ENCODE measurements at places on chromosomes 1 and 21.

DNA sequence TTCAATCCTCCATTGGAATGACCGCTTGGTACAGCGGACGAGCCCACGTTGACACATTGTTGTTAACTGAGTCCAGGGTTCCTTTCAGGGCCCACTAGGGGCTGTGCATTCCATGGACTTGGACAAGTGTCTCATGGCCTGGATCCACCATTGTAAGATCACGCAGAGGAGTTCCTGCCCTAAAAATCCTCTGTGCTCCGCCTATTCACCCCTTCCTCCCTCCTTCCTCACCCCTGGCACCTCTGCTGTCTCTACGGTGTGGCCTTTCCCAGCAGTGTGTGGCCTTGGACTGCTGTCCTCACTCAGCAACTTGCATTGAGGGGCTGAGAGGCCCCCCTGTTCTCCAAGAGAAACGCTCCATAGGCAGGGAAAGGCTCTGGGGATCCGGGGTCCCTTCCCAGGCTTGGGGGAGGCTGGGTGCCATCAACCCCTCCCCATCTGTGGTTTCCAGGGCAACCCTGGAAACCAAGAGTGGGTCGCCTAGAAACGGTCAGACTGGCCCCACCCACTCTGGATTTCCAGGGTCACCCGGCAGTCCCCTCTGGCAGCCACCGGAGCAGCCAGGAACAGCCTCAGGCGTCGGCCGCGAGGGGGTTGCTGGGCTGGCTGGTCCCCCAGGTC, 50.9 kb downstream of the MEGF6 start:
- DNase-seq, result no peak

DNA sequence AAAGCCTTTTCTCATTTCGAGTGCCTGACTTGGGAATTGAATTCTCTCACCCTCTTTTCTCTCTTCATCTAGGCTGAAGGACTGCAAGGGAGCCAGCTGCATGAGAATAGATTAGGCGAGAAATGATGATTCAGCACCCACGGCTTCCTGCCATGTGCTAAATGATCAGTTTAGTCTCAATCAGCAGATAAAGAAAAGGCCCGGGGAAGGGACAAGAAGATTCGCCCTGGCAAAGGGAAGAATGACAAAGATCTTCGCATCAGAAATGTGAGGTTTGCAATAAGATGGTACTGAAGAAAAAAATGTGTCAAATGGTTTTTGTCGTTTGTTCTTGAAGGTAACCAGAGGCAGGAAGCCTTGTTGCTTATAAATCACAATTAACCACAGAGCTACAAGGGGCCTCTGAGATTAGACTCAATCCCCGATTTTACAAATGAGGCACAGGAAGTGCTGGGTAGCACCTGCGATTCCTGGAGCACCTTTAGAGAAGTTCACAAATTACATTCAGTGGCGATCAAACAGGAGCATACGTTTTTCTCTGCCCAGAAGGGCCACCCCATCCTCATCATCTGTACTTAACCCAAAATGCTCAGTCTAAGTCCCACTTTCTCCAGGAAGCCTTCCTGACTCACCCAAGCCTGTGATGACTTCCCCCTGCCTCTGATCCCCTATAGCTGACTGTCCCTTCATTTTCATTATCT, 183.4 kb downstream of the ZNF281 start:
- peak; percentile 50 for DNase-seq

- DNase-seq, result no peak
Measured at GRCh38 chr1:16396591-16396990, 29.5 kb downstream of the SZRD1 start.

DNA sequence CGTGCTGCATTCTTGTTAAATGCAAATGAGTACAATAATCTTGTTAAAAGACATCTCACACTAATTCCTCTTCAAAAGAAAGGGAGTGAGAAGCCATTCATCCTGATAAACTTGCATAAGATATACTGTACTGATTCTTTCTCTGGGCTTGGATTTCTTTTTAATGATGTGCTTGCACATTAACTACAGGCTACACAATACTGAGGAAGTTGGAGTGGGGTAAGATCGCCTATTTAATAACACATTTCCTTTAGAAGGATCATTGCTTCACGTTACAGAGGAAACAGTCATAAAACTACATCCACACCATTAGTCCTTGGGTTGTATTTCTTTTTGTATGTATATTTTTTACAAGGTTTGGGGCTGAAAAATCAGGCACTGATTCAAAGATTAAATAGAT, 36.6 kb downstream of the NRIP1 start:
- no peak for DNase-seq

DNA sequence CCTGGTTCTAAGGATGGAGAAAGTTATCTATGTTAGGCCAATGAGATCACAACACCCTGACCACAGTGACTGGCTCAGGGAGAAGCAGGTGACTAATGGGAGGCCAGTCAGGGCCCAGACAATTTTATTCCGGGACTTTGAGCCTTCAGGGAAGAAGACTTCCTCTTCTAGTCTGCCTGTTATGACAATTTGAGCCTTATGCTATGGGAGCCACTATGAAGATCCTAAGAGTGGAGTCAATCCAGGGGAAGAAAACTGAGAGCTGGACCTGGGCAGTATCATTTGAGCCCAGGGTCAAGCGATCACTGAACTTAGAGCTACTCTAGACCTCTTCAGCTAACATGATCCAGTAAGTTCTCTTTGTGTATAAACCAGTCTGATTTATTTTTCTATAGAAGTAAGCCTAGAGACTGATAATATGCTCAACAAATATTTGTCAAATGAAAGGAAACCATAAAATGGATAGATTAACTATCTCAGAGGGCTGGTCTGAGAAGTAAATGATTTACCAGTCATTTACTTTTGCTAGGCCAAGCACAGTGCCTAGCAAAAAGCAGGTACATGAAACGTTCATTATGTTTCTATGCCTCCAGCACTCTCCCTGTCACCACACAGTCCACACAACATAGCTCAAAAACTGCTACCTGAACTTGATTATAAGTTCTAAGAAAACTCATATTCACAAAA, 4.2 kb upstream of the C1orf141 start:
- no peak for DNase-seq

DNA sequence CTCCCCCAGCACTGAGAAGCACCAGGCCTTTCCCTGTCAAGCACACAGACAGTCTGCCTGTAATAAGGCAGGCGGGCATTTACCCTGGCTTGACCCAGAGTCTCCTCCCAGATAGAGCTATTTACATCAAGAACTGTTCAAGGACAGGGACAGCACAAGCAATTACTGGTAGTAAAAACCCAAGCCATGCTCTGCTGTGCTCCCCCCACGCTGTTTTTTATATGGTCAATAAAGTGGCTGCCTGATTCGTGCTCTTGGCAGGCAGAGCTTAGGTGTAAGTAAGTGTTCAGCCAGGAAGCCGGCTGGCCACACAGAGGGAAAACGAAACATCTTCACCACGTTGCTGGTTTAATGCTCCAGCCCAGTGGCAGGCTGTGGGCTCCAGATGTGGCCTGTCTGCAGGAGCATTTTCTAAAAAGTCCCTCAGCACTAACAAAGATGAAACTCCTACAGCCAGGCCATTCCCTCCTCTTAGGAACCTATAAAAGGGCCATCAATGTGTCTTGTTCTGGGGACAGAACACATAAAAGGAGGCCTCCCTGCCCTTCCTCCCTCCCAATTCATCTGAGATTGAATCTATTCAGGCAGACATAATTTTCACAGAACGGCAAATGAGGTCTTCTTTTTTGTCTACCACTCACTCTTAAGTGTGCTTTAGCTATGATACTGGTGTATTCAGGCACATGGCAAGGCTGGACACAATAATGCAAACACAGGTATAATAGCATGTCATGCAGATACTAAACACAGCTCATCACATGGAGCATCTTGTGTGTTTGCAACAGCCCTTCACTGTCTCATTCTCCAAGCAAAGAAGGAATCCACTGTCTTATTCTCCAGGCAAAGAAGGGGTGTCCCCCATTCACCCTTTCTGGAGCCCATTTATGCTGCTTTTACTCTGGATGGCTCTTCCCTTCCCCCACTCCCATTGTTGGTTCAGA, 378.9 kb downstream of the HHAT start:
- no peak for DNase-seq

GRCh38 chr1:213934649-213935048, 53.1 kb upstream of the PROX1 start:
- DNase-seq, result no peak

- no peak for DNase-seq
Measured at GRCh38 chr1:228062085-228062791, 20.3 kb upstream of the ARF1 start.
